ENCODE measurements at places on chromosomes 4 and X.

GRCh38 chr4:40940317-40940741, 190.6 kb downstream of the NSUN7 start:
- no peak for DNase-seq

DNA sequence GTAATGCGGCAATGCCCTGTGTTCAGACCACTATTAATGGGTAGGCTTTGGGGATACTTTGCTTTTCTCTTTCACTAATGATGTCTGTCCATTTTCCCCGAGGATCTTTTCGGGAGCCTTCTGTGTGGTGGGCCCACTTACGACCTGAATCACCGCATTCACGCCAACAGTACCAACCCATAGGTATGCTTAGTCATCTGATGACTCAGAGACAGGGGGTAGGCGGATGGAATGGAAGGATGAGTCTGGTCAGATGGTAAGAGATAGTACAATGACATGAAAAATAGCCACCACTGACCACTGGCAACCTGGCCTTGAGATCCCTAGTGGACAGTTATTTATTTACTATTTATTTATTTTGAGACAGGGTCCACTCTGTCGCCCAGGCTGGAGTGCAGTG, 76.0 kb upstream of the DHRSX start:
- DNase-seq, result no peak

DNA sequence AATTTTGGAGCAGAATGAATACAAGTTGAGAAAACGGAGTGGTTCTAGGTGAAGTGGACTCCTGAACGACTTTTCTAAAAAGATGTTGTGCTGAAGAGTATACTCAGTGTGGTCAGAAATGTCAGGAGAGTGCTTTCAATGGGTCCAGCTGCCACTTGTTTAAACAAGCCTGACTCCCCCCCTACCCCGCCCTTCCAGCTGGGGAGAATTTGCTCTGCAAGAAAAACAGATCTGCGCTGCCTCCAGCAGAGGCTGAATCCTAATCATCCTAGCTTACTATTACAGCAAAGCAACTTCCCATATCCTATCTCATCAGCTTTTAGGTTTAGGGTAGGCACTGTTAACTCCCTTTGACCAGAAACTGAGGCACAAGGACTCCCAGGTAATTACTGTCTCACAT, 1.9 kb downstream of the MAP3K15 start:
- no peak for DNase-seq

- DNase-seq, result no peak
These were observed 62.2 kb downstream of the PPP1R2C start for GRCh38 chrX:42715701-42716262.

DNA sequence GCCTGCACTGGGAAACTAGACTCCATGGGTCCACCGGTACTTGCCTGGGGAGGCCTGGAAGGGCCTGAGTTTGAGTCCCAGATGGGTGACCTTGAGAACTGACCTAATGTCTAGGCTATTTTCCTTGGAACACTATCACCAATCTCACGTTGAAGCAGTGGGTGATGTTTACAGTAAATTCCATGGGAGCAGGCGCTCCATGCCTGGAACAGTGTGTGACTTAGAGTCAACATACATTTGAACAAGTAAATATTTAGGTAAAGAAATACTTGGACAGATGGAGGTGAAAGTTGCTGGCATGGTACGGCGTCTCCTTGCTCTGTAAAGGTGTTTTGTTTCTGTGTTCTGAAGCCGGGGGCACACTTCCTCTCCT, 47.5 kb downstream of the TBC1D14 start:
- DNase-seq, result no peak

- no peak for DNase-seq
These were observed 29.9 kb downstream of the DKK2 start for GRCh38 chr4:107006218-107006617.

DNA sequence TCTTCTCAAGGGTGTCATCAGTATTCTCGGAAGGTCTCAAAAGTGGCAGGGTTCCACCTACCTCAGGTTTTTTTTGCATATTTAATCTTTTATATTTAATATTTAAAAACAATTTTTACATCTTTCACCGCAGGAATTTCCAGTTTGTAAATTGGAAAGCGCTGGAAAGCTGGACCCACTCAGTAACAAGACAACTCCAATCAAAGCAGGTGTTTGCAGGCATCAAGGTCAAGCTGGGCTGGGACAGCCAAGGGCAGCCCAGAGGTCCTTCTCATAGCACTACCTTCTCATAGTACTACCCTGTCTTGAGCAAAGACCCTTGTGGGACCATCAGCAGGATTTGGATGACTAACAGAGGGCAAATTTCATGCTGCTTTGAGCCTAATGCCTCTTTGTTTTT, 160.1 kb downstream of the TET2 start:
- DNase-seq, result peak; percentile 29

DNA sequence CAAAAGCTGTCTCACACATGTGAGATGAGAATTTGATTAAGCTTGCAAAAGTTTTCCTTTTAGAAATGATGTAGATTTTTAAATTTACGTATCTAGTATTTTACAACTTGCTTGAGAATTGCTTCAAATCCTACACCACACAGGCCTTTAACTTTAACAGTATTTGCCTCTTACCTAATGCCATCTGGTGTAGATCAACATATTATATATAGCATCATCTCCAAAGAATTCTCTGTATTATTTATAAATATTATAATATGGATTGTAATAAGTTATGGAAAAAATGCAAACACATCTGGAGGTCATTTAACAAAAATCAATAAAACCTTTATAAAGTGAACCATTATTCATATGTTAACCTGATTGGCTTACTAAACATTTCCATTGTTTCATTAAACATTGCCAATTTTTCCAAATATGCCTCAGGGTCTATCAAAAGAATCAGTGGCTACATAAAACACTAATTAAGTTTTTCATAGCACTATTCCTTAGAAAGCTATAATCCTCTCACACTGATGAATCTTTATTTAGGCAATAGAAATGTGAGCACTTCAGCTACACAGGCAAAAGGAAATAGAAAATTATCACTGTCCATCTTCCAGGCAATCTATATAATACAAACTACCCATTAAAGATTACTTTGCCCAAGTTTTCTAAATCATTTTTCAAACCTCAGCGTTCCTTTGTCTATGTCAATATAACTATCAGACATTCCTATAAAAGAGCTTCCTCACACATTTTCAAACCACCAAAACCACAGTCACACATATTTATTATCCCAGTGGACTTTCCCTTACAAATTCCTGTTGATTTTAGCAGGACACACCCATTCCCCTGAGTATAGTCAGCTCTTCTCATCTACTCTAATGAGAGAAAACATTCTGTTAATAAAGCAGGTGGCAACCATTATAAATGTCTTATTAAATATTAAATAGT, 83.5 kb upstream of the INTU start:
- no peak for DNase-seq

GRCh38 chr4:120916937-120917336, 5.6 kb downstream of the PRDM5 start:
- DNase-seq, result no peak

- DNase-seq, result no peak
These were observed 72.0 kb downstream of the LDB2 start for GRCh38 chr4:16826406-16826910.

DNA sequence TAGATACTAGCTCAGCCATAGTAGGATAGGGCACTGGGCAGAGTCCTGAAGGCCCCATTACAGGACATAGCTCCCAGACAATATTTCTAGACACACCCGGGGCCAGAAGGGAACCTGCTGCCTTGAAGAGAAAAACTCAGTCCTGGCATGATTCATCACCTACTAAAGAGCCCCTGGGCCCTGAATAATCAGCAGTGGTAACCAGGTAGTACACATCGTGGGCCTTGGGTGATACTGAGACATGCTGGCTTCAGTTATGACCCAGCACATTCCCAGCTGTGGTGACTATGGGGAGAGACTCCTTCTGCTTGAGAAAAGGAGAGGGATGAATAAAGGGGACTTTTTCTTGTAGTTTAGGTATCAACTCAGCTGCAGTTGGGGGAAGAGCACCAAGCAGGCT, 104.3 kb upstream of the STK26 start:
- DNase-seq, result no peak

DNA sequence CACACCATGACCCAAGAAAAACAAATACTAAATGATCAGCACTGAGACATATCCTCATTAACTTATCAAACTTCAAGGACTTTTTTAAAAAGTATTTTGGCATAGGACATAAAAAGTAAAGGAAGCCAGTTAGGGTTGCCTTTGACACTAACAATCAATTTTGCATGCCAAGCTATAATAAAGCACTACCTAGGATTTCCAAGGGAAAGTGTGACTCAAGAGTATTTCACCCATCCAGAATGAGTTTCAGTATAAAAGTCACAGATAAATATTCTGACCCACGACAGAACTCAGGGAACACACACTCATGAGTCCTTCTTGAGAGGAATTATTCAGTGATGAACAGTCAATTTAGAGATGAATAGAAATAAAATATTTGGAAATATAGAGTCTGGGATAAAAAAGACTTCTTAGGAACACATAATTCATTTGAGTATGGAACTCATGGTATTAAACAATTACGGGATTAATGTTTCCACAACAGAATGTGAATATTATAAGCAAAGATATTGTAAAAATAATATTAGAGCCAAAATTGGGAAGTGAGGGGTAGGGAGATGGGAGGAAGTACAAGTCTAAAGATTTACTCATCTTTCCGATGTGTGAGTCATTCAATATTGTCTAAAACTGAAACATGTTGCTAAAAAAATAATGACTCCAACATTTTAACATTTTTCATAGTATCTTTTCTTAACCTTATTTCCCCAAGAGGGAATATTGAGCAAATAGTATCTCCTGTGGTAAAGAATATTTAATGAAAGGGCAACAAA, 143.5 kb upstream of the LNX1 start:
- DNase-seq, result no peak

GRCh38 chrX:148372925-148373324, 127.5 kb upstream of the AFF2 start:
- DNase-seq, result no peak

DNA sequence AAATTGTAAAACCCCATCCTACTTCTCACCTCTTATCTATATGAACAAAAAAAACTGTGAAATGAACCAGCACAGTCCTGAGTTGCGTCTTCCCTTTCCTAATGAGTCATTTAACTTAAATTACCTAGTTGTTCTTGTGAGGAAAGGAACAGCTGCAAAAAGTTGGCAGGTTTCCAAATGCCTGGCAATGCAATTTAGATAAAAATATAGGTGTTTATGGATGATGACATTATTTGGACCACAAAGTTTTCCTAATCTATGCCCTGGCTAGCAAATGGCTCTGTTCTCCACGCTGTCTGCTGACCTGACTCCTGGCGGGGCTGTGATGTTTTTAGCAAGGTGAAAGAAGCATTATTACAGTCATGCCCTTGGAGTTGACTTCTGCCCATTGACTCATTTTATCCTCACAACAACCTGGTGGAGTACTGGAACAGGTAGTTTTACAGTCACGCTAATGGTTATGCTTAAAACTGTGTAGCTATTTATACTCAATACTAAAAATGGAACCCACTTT, 29.8 kb upstream of the RELL1 start:
- peak; percentile 62 for DNase-seq

DNA sequence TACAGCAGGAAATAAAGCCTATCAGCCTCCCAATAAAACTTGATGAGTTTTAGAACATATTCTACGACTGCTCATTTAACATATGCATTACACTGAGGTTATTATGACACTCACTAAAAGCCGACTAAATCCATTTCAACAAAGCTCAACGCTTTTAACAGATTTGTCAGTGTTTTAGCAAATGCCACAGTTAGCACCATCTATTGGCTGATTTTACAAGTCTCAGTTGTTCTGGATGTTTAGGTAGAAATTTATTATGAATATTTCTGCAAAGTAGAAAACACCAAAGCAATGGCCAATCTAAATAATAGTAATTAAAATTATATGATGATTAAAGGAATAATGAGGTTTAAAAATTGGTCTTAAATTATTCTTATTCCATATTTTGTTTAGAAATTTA, 993.2 kb upstream of the PCDH7 start:
- no peak for DNase-seq

DNA sequence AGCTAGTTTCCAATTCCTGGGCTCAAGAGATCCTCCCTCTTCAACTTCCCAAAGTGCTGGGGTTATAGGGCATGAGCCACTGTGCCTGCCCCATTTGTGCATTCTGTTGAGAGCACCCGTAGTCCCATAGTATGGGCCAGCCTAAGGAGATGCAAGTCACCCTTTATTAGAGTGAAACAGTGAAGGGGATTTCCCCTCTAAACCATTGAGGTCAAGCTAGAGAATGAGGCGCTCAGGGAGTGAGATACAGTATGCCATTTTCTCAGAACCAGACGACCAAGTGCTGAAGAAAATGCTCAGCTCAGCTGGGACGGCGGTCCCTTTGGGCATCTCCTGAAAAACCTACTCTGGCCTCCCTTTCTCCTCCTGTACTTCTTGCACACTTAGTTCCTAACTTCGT, 18.7 kb downstream of the RNF4 start:
- no peak for DNase-seq

GRCh38 chrX:144335402-144335801, 451.5 kb downstream of the UBE2NL start:
- no peak for DNase-seq

GRCh38 chr4:177220376-177220775, 89.3 kb upstream of the NEIL3 start:
- no peak for DNase-seq

- DNase-seq, result no peak
These were observed 126.8 kb upstream of the APOOL start for GRCh38 chrX:84876876-84877275.

- peak; percentile 5 for DNase-seq
These were observed 6.9 kb upstream of the AFF1 start for GRCh38 chr4:86927843-86928395.

DNA sequence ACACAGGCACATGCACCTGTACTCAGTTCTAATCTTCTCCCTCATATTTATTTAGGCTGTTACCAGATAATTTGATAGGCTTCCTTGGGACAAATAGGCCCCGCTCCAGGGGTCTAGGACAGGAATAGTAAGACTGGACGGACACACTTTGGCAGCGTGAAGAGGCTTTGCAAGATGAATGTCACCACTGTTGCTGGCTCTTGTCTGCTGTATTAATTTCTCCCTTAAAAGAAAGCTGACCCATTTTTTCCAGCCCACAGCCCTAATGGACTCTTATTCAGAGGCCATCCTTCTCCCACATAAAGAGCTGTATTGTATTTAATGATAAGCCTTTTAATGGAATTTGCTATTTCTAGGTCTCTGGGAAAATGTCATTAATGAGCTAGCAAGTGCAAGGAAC, 18.0 kb downstream of the FAM184B start:
- DNase-seq, result no peak

- no peak for DNase-seq
These were observed 57.1 kb upstream of the LIMCH1 start for GRCh38 chr4:41480896-41481311.

GRCh38 chr4:47882228-47882627, 32.2 kb downstream of the NFXL1 start:
- no peak for DNase-seq
